H4 (cell line): ENCODE measurements at places on chromosomes 3 and 15.
A peak's percentile ranks its signal among the peaks of the same experiment; 100 is the strongest.

- DNase-seq = no peak
Observed at GRCh38 chr3:123412811-123413604, 35.9 kb downstream of the ADCY5 start.

DNA sequence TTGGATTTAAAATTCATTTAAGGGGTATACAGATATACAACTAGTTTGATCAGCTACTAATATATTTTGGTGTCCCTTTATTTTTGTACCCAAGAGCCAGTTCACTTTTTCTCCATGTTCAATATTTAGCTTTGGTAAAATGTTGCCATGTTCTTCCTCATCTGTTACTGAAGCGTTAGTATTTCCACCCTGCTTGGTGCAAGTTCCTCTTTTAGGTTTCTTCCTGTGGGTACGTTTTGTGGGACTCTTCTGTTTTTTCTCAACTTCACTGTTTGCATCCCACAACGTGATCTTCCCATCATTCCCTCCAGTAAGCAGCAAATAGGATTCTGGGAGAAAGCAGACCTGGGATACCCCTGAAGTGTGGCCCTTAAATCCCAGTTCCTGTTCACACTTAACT is 14.1 kb downstream of the WDR53 start:
- no peak for DNase-seq

GRCh38 chr15:66935688-66936087 is 129.7 kb upstream of the SMAD3 start:
- no peak for DNase-seq

DNA sequence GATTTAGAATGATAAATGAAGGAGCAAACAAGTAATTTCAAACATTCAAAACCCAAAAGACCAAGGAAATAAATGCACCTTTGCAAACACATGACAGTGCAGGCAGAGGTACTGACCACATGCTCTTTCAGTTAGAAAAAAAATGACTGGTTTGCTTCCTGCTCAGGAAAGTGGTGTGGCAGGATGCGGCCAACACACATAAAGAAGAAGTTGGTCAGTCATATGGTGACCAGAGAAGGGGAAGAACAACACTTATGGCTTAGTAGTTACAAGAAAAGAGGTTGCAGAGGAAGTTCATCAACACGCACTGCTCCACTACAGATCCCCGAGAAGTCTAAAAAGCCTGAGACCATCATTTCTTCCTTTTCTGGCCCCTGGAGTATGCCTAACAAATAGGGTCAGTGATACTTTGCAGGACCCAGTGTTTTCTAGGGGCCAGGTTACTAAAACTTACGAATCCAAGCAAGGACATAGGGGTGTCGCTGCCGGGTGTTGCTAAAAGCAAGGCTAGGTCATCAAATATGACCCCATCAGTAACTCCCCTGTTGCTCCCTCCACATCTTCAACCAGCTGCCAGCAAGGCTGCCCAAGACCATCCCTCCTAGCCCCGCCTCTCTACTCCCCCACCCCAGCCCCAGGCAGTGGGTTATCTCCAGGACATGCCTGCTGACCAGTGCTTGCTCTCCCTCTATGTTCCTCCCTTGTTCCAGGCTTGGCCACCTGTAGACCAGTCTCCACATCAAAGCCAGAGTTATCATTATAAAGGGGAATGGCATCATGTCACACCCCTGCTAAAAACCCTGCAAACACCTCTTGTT is 11.2 kb downstream of the ATP8B4 start:
- no peak for DNase-seq

DNA sequence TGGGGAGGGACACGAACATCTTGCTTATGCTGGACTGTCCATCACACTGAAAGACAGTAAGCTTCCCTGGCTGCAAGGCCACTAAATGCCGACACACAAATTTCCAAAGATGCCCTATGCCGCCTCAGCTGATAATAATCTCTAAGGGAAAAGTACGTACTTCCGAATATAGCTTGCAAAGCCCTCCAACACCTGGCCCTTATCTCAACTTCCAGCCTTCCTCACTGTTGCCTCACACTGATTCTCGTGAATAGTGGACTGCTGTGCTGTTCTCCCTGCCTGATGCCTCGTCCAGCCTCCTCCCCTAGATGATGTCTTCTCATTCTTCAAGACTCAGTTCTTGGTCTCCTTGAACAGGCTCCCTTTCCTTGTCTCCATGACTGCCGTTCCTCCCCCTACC is 72.3 kb downstream of the CD47 start:
- no peak for DNase-seq

DNA sequence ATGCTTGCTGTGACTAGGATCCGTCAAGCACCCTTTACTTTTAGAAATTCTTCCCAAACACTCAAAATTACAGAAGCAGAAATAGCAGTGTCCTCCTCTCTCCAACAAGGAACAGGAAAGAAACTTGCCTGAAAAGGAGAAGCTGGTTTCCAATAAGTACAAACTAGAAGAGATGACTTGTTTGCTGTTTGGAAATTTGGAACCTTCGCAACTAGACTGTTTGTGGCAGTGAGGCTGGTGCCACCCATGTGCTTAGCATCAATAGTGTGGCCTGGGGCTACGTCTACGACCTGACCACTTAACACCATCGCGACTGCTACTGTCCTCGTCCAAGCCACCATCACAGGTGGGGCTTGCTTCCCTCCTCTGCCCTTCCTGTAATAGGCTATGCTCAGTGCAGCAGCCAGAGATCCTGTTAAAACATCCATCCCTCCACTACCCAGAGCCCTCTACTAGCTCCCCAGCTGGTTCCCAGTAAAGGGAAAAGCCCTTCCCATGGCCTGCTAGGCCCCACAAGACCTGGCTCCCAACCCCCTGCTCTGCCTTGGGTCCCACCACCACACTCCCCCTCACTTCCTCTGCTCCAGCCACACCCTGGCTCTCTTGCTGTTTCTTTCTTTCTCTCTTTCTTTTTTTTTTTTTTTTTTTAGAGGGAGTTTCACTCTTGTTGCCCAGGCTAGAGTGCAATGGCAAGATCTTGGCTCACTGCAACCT is 52.6 kb upstream of the CCR2 start:
- no peak for DNase-seq

GRCh38 chr3:110589341-110589740 is 482.3 kb upstream of the NECTIN3 start:
- no peak for DNase-seq

GRCh38 chr3:50274371-50275104 is 4.3 kb upstream of the LSMEM2 start:
- no peak for DNase-seq

DNA sequence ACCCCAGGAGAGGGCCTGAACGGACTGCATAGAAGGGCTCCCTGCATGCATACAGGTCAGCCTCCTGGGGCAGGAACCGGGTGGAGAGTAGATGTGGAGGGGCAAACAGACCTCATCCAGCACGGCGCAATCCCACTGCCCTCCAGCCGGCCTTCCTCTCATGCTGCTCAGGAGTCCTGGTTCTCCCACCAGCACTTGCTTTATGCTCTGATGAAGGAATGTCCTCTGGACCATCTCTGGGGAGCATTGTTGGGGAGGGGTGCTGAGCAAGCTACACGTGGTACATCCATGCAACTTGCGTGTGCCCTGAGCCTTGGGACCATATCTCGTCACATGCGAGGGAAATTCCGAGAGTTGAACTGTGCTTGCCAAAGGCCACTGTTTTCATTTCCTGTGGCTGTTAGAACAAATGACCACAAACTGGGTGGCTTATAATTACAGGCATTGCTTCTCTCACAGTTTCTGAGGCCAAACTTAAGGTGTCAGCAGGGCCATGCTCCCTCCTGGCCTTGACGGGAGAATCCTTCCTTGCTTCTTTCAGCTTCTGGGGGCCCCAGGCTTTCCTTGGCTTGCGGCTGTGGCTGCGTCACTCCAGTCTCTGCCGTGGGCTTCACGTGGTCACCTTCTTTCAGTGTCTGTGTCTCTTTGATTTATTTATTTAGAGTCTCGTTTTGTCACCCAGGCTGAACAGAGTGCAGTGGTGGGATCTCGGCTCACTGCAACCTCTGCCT is 12.2 kb downstream of the SELENOS start:
- no peak for DNase-seq

- no peak for DNase-seq
Observed at GRCh38 chr3:50603261-50604109, 8.1 kb downstream of the CISH start.

DNA sequence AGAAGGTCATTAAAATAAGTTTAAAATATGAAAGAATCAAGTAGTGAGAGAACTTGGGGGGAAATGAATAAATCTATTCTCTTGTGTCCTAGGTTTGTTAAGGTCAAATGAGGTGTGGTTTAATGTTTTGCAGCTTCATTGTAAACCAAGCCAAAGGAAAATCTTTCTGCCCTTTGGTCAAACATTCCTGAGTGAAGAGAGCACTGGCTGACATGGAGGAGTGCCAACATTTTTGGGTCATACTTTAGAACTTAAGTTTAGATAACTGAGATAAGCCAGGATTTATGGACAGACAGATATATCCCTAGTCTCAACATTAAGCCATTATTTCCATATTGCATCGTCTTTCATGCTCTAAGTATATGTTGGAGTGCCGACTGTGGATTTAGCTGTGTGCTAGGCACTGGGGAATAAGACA is 66.4 kb downstream of the PTPRG start:
- peak; percentile 39 for DNase-seq

DNA sequence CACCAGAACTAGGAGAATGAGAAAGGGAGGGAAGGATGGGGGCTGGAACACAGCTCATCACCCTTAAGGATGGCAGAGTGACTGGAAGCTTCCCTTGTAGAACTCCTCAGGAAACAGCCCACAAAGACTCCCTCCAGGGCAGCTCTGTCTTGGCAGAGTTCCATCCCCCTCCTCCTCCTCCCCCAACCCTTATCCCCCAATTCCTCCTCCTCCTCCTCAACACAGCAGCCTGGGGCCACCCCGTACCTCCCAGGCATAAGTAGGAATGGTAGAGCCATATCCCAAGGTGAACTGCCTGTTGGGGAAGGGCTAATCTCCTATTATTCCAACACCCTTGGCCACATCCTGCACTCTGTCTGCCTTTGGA is 38.8 kb downstream of the ADCY5 start:
- no peak for DNase-seq

GRCh38 chr3:9173445-9173844 is 76.0 kb downstream of the SRGAP3 start:
- no peak for DNase-seq

DNA sequence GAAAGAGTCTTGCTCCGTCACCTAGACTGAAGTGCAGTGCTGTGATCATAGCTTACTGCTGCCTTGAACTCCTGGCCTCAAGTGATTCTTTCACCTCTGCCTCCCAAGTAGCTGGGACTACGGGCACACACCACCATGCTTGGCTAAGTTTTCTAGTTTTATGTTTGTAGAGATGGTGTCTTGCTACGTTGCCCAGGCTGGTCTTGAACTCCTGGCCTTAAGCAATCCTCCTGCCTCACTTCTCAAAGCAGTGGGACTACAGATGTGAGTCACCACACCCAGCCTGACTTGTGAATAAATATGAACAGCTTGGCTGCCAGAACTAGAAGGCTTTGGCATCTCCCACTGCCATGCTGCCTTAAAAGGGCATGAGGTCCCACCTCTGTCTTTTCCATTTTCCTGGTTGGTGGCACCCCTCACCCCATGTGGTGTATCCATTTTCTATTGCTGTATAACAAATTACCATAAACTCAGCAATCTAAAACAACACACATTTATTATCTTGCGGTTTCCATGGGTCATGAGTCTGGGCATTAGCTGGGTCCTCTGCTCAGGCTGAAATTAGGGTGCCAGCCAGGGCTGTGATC is 44.3 kb downstream of the PTPRG start:
- no peak for DNase-seq

DNA sequence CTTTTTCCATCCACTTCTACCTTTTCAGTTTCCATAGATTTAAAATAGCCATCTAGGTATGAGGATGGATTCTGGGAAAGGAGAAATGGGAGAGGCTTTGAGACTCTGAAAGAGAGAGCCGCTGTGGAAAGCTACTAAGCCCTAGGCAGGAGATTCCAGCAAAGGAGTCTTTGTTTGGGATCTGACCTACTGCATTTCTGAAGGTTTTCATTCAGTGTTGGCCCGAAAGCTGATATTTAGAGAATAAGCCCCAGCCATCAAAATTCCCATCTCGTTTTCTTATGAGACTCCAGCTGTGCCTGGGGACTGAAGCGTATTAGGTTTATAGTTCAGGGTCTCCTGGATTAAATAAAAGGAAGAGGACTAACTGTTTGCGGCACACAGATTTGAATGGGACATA is 19.5 kb downstream of the LIPH start:
- DNase-seq = no peak

GRCh38 chr15:28147801-28148200 is 48.7 kb upstream of the OCA2 start:
- no peak for DNase-seq

GRCh38 chr3:86563400-86563970 is 427.5 kb downstream of the VGLL3 start:
- DNase-seq = peak; percentile 39

DNA sequence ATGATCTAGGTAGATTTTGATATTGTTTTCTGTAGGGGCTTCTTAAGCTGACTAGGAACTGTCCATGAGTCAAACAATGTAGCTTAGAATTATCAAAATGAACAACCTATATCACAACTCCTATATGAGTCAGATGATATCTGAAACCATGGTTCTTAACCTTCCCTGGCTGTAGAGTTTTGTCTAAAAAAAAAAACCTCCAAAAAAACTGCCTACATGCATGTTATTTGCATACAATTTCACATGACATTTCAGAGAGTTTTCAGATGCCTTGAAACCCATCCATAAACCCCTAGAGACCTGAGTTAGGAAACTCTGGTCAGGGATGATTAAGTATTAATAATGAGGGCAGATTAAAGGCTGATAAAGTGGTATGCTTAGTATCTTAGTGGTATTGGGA is 157.0 kb downstream of the CHST2 start:
- no peak for DNase-seq

- no peak for DNase-seq
Observed at GRCh38 chr3:100027321-100027720, 87.0 kb downstream of the FILIP1L start.

DNA sequence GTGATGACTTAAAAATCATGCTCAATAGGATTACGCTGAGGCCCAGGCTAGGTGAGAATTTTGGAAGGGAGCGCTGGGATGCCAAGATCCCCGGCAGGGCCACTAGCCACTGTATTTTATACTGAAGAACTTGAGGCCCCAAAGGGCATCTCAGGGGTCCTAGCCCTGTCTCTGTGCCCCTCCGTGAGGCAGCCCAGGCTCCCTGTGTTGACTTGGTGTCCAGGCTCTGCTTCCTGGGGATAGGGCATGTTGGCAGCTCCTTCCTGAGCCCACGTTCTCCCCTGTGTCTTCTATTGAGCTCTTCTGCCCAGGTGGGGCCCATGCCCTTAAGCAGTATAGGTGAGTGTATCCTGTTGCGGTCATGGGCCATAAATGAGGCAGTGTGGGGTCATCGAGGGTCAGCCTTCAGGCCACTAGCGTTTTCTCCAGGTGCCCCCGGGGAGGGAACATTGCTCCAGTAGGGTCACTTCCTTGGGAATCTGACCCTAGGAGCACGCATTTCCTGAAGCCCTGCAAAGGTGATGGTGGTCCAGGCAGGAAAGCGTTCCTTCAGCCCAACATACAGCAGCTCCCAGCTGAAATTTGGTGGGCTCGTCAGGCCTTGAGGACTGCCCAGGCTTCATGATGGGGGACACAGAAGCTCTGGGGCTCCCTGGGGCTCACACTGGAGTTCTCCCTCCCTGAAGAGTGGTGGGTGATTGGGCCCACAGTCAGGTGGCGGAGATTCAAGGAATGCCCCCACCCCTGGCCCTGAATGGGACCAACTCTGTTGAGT is 189.4 kb downstream of the UBE3A start:
- DNase-seq = no peak

GRCh38 chr3:118817748-118818165 is 216.9 kb downstream of the IGSF11 start:
- peak; percentile 83 for DNase-seq

- no peak for DNase-seq
Observed at GRCh38 chr15:75007216-75007615, 11.9 kb downstream of the SCAMP5 start.

GRCh38 chr15:61159901-61160300 is 69.2 kb downstream of the RORA start:
- DNase-seq = no peak
